ENCODE measurements at places on chromosomes 3 and 15.

DNA sequence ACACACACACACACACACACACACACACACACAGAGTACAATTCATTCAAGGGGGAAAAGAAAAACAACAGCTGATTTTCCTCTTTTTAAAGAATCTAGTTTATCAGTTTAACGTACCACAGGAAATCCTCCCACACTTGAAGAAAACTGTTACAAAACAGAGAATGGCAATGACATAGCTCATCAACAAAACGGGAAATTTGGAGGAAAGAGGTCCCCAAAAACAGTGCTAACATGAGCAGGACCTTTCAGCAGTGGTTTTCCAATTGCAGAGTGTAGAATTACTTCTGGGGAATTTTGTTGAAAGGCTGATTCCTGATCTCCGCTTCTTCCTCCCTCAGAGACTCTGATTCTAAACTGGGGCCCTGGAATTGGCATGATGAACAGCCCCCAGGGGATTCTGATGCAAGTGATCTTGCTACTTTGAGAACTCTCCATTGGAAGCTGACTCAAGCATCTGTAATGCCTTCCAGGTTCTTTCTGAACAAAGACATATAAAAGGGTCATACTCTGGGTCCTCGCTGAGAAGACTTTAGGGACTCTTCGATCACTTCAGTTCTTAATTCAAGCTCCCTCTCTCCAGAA is 442.6 kb upstream of the PROK2 start:
- DNase-seq: no peak

- DNase-seq: no peak
Measured at GRCh38 chr15:51244423-51244869, 94.0 kb downstream of the CYP19A1 start.

GRCh38 chr3:65729555-65729954 is 309.2 kb downstream of the MAGI1 start:
- DNase-seq: no peak

- DNase-seq: no peak
Measured at GRCh38 chr15:101469520-101470288, 19.8 kb downstream of the PCSK6 start.

DNA sequence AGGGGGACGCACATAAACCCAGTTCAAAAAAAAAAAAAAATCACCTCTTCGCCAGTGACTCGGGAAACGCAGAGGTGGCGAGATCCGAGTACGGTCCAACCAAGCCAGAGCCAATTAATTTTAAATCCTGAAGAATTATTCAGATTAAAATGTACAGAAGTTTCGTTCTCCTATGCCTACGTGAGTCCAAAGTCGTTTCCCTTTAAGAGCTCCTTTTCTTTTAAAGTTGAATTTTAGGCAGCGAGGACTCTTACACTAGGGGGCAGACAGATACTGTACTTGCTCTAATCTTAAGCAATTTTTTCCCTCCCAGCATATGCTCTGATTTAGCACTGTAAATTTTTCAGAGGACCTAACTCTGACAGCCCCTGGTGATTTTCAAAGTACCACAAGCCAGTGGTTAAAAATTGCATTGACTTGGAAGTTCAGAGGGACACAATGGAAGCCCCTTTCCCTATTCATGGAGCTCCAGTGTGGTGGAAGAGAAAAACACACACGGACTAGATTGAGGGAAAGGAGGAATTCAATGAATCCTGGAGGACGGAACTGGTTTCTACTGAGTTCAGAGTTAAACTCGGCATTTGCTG is 3.3 kb upstream of the NR2F2 start:
- peak; percentile 45 for DNase-seq

- no peak for DNase-seq
Measured at GRCh38 chr3:66411961-66412887, 88.6 kb downstream of the LRIG1 start.

- DNase-seq: no peak
Measured at GRCh38 chr15:72307026-72307425, 12.9 kb downstream of the CELF6 start.

DNA sequence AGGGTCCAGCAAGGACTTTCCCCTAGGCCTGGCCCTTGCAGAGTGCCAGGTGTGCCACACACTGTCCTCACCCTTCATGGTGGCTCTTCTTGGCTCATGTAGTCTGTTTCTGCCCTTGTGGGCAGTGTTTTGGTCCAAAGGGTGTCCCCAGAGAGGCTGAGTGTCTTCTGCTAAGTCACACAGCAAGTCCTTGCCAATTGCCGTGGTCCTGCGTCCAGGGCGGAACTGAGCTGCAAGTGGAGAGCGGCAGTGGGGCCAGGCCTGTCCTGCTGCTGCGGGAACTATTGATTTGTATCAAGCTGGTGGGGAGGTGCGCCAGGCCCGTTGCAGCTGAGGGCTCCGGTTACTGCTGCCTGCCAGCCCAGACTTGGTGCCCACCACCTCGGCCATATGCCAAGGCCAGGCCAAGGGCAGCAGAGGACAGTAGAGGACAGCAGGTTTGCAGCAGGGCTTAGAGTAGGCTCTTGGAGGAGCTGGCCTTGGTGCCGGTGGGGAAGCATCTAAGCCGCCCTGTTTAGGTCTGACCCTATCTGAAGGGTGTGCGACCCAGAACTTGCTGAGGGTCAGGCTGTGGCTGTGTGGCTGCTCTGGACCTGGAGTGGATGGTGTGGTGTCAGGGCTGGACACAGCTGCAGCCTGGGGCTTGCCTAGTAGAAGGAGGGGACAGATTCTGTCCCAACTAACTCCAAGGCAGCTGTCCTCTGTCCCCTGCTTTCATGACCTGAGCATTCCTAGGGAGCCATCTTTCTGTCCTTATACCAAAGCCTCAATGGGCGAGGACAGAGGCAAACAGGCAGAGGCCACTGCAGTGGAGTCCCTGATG is 4.5 kb downstream of the AMIGO3 start:
- no peak for DNase-seq

Measured in hematopoietic multipotent progenitor cell treated with erythropoietin and hydrocortisone succinate and interleukin-3 and kit ligand, for 8 days (in vitro differentiated cells).